ENCODE measurements at places on chromosomes 7 and 10.

DNA sequence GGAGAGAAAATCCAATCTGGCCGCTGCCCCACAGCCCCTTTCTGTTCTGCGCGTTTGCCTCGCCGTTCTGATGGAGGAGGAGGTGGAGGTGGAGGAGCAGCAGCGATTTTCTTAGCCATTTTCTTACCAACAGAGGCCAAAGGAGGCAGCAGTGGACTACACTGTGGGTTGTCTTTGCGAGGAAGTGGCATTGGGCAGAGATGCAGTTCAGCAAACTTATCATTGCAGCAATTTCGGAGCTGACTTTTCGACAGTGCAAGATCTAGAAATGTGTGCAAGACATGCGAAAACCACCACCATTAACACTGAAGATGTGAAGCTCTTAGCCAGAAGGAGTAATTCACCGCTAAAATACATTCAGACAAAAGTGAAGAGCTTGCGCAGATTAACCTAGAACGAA is 1.9 kb upstream of the ARL4A start:
- DNase-seq = no peak

DNA sequence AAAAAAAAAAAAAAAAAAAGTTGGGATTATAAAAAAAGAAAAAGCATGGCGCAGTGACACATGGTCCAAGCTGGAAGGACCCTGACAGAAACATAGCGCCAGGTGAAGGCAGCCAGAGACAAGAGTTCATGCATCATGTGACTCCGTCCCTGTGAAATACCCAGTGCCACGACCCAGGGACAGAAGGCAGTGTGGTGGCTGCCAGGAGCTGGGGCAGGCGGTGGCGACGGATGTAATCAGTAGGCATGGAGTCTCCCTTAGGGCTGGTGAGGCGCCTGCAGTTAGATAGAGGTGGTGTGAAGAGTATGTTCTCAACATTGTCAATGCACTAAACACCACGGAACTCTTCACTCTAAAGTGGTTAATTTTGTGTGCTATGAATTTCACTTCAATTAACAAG is 43.9 kb downstream of the STK32C start:
- no peak for DNase-seq

- no peak for DNase-seq
Observed at GRCh38 chr7:131627735-131628190, 71.3 kb upstream of the PODXL start.

DNA sequence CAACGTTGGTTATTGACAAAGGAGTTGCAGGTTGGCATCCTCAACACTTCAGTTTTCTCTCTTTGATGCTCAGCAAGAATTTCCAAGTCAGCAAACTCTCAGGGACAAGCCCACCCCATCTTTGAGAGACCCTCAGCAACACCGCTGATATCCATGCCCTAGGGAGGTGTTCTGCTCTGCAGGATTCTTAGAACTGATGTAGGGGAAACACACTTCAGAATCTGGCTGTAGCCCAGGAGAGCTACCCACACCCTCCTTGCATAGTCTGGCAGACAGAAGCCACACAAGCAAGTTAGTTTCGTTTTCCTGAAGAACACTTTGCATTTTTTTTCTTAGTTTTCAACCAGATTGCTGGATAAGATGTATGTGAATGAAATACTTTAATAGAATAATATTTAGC is 822 bp downstream of the SAMD9L start:
- DNase-seq = peak; percentile 28

DNA sequence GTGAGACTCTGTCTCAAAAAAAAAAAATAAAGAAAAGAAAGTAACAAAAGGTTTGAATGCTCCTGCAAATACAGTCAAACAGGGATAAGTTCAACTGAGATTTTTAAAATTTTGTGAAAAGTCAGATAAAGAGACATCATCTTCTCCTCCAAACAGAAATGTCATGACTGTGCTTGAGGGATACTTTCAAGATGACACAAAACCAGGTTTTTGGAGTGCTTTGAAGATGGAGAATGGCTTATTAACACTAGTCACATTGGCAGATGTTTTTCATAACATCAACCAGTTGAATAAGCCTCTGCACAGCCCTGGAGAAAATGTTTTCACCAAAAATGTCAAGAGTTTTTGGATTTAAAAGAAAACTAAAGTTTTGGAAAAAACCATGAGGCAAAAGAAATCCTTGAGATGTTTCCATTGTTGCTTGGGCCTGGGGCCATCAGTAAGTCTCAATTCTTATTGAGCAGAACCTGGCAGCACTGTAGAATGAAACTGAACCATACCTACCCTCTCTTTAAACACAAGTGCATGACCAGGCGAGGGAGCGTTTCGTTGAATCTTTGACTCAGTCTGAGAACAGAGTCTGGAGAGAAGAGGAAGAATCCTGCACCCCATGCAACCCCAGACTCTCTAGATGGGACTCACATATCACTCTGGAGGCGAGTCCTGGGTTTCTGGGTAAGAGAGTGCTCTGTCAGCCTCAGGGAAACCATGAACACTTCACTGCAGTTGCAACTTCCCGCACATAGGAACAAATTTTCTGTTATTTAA is 37.4 kb upstream of the PRKCQ start:
- DNase-seq = no peak

DNA sequence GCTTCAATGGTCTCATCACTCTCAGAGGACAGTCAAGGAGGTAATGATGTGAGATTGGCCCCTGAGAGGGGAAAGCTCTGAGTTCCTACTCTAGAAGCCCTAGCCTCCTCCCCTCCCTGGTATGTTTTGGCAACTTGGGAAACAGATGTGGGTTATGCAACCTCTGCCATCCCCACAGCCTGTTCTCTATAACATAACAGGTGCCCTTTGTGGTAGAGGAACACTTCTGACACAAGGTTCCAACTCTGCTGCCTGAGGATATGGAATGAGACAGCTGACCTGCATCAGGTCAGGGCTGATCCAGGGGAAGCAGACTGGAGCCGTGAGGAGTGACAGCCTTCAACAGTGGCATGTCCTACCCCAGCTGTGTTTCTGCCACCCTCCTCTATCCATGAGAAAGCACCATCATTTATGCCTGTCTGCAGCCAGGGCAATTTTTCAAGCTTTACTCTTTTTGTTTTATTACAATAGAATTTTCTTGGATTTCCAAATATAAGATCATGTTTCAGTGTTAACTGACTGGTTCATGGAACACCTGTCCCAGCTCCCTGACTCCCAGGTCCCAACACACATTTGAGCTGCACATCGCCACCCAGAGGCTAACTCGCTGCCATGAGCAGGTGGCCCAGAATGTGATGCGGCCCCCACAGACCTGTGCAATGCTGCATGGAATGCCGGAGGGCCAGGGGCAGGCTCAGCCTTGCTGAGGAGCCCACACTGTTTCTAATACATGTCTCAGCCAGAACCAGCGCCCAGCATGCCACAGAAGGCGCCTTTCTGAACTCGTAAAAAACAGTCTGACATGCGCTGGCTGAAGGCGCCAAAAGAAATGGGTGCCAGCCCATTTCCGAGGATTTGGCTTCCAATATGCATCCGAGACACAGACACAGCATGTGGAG is 124.8 kb upstream of the CHST15 start:
- no peak for DNase-seq

DNA sequence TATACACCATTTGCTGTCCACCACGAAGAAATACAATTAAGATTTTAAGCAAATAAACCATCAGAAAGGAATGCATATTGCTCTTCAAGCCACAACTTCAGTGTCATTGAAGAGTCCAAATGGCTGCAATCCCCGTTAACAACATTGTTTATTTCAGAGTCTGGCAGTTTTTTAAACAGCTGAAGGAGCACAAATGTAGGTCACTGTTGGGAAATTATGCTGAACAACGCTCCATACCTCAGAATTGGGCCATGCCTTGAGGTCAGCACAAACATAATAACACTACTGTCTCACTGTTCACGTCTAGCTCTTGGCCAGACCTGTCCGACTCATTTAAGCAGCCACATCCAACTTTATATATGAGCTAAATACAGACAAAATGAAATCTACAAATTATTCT is 453.9 kb upstream of the GHITM start:
- DNase-seq = no peak
